ENCODE measurements at places on chromosomes 12 and 14. TPM values are rescaled to one million over a fixed set of nuclear protein-coding genes. Genes with fewer than 3 reads are reported as not detected.

BICD1 gene
- total RNA-seq: 22.2 TPM

DNA sequence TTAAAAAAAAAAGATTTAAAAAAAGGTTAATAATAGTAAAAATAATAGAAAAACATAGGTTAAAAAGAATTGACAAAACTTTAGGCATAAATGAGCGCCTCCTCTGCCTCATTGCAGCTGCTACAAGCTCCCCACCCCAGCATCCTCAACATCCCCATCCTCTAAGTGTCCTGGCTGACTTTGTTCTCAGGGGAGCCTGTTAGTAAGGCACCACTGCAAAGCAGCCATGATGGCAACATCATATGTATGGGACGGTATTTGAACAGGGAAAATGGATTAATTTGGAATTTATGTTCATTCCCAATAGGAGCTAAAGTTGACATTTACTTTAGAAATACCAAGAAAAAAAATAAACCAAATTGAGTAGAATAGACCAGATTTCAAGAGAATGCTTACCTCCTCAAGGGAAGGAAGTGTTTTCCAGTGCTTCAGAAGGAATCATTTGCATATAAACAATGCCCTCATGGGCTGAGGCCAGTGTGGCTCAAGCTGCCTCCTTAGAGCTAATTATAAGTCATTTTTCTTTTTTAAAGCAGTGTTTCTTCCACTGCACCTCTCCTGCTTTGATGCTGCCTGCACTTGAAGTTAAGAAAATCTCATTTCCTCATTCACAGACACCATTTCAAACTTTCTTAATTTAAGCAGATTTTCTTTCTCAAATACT lies 59.6 kb downstream of the DACT1 start:
- H3K27ac ChIP-seq: no peak overlapping the region
- H3K36me3 ChIP-seq: no peaks in the 10 kb centered on the region
- DNase-seq: no peak
- H3K27me3 ChIP-seq: no peaks in the 10 kb centered on the region
- H3K4me3 ChIP-seq: no peak overlapping the region
- H3K4me1 ChIP-seq: no peaks in the 10 kb centered on the region

NRL gene
- total RNA-seq: 2.7 TPM

ADIPOR2 gene
- total RNA-seq: 69.4 TPM

GRCh38 chr12:82793751-82794281 lies 107.1 kb downstream of the TMTC2 start:
- no peaks in the 10 kb centered on the region for H3K36me3 ChIP-seq
- no peak for DNase-seq
- no peak overlapping the region for H3K4me3 ChIP-seq
- no peaks in the 10 kb centered on the region for H3K4me1 ChIP-seq

GRCh38 chr12:124381456-124382296 lies 86.8 kb downstream of the RFLNA start:
- peaks cover 3% of the 10 kb centered on the region for H3K36me3 ChIP-seq
- no peak overlapping the region for H3K27ac ChIP-seq
- DNase-seq: no peak

GRCh38 chr12:88035271-88035906 lies 6.2 kb upstream of the C12orf50 start:
- H3K4me3 ChIP-seq: peak overlapping the region; percentile 98
- H3K4me1 ChIP-seq: peaks cover 55% of the 10 kb centered on the region
- peak; percentile 84 for DNase-seq
- peak overlapping the region; percentile 96 for H3K27ac ChIP-seq
- H3K36me3 ChIP-seq: peaks cover 15% of the 10 kb centered on the region

GRCh38 chr14:81767266-81767995 lies 233.8 kb upstream of the SEL1L start:
- H3K27ac ChIP-seq: no peak overlapping the region
- no peak for DNase-seq
- H3K4me3 ChIP-seq: no peak overlapping the region
- no peaks in the 10 kb centered on the region for H3K4me1 ChIP-seq

DNA sequence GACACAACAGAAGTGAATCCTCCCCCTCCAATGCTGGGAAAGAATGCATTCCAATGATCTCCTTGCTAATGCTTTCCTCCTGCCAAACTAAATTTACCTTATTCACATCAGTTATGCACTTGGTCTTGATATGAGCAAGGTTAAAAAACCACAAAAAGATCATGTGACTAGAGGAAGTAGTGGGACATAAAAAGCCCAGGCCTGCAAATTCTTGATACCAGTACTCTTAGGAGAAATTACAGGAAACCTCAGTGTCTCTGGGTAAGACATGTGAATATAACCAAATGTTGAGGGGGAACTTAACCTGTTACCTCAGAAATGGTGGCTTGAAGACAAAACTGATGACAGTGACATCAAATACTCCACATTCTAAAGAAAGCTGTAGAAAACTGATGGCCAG lies 427.1 kb downstream of the RPS29 start:
- DNase-seq: no peak
- no peak overlapping the region for H3K27ac ChIP-seq
- H3K4me1 ChIP-seq: no peaks in the 10 kb centered on the region
- H3K36me3 ChIP-seq: no peaks in the 10 kb centered on the region

KLHDC1 gene
- 0.93 TPM for total RNA-seq

- H3K4me1 ChIP-seq: peaks cover 49% of the 10 kb centered on the region
- H3K27ac ChIP-seq: peak overlapping the region; percentile 96
- H3K27me3 ChIP-seq: no peaks in the 10 kb centered on the region
- no peak for DNase-seq
- peak overlapping the region; percentile 94 for H3K4me3 ChIP-seq
Measured at GRCh38 chr12:4275016-4275869, 1.7 kb downstream of the CCND2 start.

DNA sequence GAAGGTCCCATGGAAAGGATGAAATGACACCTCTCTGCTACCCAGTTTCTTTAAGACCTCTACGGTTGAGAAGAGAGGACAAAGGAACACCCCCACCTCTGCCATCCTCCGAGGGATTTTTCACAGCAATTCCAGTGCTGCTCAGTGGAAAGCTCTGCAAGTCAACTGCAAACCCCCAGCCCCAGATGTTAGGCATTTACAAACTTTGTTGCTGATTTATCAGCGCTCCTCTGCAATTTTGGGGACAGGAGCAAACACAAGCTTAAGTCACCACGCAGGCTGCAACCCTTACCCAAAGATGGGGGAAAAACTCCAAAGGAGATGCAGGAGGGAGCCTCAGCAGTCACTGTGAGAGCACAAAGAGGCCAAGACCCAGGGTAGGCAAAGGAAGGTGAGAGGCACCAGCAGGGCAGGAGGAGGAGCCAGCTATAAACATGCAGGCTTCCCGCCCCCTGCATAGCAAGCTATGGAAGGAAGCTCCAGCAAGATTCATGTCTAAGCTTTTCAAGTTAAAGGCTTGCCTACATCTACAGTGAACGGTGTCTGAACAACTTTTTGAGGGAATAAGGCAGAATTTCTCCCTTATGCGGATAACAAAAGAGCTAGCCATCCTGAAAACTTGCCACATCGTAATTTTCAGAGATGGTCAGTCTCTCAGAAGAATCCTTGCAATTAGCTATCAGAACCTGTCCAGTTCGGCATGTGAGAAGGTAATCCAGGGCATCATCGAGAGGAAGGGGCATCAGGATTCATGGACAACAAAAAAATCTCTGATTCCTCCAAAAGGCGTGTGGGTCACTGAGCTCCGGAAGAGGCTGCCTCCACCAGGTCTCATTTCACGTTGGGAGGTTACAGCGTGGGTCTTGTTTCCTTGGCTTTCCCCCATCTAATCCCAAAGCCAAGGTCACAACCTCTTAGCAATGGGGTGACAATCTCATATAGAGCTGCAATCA lies 3.9 kb downstream of the CTDSP2 start:
- H3K4me1 ChIP-seq: peaks cover 74% of the 10 kb centered on the region
- H3K4me3 ChIP-seq: peak overlapping the region; percentile 85
- no peaks in the 10 kb centered on the region for H3K27me3 ChIP-seq
- peaks cover 12% of the 10 kb centered on the region for H3K36me3 ChIP-seq
- no peak for DNase-seq

- H3K36me3 ChIP-seq: peaks cover 44% of the 10 kb centered on the region
- peak overlapping the region; percentile 92 for H3K4me3 ChIP-seq
- H3K27me3 ChIP-seq: no peaks in the 10 kb centered on the region
- H3K27ac ChIP-seq: peak overlapping the region; percentile 100
Measured at GRCh38 chr14:97457575-97458085, 660.4 kb downstream of the VRK1 start.

TAS2R31 gene
- total RNA-seq: 4.5 TPM
